Inflammatory macrophage treated with lipopolysaccharide for 4 hours (primary cell): ENCODE measurements at places on chromosomes 2 and 18.

GRCh38 chr2:85806358-85807118 lies 52.7 kb downstream of the ATOH8 start:
- DNase-seq, result peak; percentile 48

DNA sequence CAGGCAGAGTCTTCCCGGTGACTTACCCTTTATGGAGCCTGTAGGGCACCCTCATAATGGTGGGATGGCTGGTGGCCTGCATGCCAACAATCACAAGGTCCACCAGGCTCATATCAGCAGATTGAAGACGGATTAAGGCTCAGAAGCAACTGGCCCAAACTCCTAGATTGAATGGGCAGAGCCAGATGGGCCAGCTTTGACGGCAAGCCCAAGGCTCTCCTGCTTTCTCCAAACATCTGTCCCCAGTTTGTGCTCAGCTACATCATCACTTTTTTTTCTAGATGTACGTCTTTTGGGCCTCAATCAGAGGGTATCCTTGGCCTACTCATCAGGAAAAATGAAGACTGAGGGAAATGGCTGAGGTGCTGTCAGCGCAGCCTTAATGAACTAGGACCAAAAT lies 114.6 kb downstream of the VIT start:
- DNase-seq, result no peak

DNA sequence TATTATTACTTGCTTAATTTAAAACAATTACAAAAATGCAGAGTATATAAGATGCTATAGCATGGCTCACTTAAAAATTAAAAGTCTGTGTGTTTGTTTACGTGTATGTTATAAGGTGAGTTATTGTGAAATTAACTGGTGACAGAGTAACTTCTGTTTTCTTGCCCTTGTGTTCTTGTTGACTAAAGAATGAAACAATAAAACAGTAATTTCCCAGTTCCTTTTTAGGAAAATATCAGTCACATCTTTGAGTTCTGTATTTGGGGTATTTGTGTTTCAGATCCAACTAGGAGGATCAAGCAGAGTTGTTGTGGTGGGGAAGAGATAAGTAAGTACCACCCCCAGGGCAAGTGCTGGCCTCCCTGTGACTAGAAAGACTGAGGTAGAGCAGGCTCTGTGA lies 143.6 kb downstream of the CCDC148 start:
- peak; percentile 61 for DNase-seq

DNA sequence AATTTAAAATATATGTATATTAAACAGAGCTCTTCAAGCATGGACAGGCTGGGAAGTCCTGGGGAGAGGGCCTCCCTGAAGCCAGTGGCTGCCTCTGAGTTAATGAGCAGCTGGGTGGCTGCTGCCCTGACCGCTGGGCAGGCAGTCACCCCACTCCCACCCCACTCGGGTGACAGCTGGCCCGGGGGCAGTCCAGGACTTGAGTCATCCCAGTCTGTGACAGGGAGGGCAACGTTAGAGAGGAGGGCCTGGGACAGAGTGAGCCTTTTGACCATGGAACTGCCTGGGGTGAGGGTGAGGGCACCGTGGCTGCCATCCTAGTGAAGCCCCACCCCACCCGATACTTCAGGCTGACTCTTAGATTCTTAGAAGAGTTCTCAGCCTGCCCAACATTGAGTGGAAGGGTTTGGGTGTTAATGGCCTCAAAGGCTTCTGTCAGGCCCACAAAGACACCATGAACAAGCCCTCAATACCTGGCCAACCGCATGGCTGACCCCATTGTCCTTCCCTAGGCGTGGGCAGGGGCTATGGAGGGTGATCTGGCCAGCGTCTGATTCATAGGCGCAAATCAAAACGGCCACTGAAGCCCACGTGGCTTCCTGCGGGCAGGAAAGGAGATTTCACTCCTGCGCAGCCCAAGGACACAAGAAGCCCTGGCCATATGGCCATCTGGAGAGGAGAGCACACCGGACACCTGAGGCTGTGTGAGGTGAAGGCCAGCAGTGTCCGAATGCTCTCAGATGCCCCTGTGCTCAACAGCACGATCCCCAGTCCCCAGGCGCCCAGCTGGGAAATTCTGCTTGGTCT lies 47.5 kb downstream of the MRPS5 start:
- DNase-seq, result no peak

DNA sequence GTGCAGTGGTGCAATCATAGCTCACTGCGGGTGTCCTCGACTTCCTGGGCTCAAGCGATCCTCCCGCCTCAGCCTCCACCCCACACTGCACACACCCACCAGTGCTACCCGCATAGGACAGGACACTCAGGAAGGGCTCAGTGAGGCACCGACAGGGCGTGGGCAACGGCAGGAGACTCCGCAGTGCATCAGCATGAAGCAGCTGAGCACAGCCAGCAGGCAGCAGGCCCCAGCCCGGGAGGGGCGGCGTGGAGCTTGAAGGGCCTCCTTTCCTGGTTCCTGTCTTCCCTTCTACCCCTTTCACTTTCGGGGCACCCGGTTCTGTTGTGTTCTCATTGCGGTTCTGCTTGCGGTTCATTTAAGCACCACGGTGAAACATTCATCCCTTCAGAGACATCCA lies 89.8 kb downstream of the ZNF516 start:
- DNase-seq, result no peak

DNA sequence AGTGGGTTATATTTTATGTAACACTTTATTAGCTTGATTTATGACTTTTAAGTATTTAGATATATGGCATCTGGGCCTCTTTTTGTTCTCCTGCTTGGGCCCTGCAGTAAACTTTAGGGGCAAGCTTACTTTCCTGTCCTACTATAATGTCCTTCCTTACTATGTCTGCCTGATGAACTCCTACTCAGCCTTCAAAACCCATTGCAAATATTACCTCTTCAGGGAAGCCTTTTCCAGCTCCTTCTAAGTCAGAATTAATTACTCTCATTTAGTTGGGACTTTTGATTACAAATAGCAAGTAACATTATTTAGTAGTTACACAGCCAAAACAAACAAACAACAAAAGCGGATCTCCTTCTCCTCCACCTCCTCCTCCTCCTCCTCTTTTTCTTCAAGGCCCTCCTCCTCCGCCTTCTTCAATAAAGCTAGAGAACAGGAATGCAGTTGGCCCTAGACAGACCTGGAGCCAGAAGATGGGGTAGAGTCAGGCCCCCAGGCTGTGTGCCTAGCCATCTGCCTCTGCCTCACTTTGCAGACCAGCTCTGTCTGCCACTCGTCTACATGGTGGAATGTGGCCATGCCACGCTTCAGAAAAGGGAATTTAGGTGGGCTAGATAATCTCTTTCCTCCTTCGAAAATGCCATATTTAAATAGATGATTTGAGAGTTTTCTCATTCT lies 301.2 kb downstream of the SP3 start:
- DNase-seq, result no peak

- peak; percentile 78 for DNase-seq
Observed at GRCh38 chr2:230473378-230473777, 57.4 kb downstream of the SP100 start.

DNA sequence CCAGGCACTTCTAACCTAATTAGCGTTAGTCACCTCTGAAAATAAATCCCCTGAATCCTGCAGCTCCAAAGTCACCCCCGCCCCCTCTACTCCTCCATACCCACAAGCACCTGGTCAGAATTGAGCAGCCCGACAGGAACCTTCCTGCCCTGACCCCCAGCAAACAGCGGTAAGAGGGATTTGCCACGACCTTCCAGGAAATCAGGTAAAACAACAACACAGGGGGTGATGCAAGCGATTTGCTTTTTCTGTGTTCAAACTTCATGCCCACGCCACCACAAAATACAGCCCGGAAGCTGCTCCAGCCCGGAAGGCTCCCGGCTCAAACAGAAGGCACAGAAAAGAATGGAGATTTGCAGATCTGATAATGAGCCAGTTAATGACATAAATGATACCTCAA lies 367.1 kb downstream of the GPD2 start:
- no peak for DNase-seq

- no peak for DNase-seq
Observed at GRCh38 chr2:86700690-86701089, 19.4 kb upstream of the RMND5A start.

DNA sequence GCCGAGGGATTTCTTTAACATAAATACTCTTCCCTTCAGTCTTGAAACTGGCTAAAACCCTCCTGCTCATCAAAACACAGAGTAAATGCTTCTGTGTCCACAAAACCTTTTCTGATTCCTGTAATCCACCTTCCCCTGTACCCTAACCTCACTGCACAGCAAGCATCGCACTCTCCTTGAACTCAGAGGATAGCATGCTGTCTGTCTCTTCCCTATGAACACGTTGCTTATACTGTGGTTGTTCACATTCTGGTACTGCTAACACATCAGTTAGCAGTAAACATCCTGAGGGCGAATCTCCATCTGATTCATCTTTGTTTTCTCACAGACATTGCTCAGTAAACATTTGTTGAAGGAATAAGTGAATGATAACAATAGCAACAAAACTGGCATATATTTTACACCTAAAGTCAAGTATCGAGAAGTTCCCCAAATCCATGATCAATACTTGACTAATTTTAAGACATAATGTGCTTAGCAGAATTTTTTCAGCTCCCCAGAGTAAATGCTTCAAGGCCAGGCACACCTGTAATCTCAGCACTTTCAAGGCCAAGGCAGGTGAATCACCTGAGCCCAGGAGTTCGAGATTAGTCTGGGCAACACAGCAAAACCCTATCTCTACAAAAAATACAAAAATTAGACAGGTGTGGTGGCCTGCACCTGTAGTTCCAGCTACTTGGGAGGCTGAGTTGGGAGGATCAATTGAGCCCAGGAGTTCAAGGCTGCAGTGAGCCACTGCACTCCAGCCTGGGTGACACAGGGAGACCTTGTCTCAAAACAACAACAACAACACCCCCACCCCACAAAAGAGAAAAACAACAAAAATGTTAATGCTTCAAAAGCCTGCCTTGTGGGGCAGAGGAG lies 45.6 kb upstream of the LPIN2 start:
- no peak for DNase-seq

- DNase-seq, result no peak
Observed at GRCh38 chr2:239548965-239549595, 148.3 kb upstream of the HDAC4 start.

DNA sequence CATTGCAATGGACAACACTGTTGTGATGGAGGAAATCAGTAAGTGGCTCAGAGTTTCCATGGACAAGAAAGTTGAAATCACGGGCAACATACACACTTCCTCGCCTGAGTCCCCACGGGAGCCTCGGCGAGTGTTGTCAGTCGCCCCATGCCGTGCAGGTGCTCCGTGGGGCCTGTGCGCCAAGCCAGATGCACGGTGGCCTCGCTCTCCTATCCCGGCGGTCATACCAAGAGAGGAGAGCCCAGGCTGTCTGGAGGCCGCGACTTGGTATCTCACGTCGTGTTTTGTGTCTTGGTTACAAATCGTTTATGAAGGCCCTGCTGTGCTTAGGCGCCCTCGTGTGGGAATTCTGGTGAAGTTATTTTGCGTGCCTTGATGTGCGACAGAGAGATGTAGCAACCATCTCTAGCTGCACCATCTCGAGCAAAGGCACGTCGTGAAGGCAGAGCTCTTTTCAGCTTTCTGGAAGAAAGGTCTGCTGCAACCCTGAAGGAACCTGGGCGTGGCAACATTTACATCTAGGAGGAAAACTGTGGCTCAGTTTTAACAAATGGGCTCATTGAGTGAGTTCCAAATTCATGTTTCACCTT lies 21.8 kb downstream of the ATG4B start:
- peak; percentile 42 for DNase-seq

DNA sequence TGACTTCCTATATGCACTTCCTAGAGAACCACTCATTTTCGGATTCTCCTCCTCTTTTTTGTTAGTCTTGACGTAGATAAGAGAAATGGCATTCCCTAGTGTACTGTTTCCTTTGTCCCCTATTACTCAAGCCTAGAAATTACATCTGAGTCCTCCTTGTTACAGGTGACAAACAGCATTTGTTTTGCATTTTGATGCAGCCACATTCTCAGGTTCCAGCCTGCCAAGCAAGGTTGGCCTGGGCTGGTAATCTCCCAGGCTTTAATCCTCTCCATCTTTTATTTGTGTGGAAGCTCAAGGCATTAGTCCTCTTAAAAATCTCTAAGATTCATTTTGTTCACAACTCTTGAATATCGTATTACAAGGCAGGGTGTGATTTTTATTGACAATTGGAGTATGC lies 318.0 kb upstream of the NRP2 start:
- DNase-seq, result no peak

GRCh38 chr2:112726487-112727190 lies 5.8 kb downstream of the NT5DC4 start:
- peak; percentile 94 for DNase-seq

DNA sequence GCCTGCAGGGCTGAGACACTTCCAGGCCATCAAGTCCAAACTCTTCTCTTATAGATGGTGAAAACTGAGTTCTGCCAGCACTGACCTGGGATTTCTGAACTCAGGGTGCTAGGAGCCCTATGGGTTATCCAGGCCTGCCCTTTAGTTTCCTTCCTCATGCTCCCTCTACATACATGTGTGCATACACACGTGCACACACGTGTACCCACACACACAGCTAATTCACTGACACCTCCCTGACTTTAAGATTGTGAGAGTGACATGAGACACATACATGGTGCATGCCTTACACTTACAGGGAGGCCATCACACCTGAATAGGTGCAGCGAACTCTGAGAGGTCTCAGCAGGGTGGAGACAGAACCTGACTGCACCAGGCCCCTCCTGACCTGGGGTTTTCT lies 267.4 kb downstream of the CYP26B1 start:
- DNase-seq, result no peak

DNA sequence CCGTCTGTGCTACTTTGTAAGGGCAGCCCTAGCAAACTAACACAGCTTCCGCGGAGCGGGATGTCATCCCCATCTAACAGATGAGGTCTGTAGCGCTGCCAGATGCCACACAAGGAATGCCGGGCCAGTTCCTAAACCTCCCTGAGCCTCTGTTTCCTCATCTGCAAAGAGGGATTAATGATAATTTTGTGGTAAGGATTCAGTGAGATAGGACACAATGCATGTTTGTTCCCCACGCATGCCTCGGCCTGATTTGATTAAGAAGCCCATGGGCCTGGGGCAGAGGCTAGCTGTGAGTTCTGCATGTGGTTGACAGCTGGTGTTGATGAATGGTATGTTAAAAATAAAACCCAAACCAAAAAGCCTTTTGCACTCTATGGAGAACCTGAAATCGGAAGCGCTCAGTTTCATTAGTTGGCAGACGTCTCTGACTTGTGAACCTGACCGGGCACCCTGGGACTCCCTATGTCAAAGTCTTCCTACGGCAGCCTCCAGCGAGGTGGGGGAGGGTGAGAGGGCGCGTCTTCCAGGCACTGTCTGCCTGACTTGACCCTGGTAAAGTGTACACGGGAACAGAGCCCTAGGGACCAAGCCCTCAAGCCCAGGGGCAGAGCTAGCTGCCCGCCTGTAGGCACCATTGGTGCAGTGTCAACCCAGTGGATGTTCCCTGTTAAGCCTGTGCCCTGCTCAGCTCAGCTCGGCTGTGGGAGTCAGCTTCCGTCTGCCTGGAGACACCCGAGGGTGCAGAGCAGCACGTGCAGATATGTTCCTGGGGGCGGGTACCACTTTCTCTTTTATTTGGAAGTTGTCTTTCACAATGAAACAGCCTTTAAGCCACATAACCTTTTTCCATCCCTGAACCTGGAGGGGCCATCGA lies 14.8 kb upstream of the INHBB start:
- no peak for DNase-seq
